Heart left ventricle (tissue), 16 donors: ENCODE measurements at places on chromosomes 1 and 21. TPM values are rescaled to one million over a fixed set of nuclear protein-coding genes. Genes with fewer than 3 reads are reported as not detected.

GRCh38 chr1:3483801-3484444, 29.5 kb downstream of the ARHGEF16 start:
- H3K4me1 ChIP-seq: no peaks in the 10 kb centered on the region
- H3K4me3 ChIP-seq: no peak overlapping the region
- no peak for DNase-seq
- H3K27ac ChIP-seq: no peak overlapping the region

GRCh38 chr1:232440325-232441035, 189.5 kb downstream of the SIPA1L2 start:
- H3K4me3 ChIP-seq: no peak overlapping the region
- no peaks in the 10 kb centered on the region for H3K27me3 ChIP-seq
- peaks cover 80% of the 10 kb centered on the region for H3K36me3 ChIP-seq
- DNase-seq: no peak
- H3K4me1 ChIP-seq: peaks cover 8% of the 10 kb centered on the region

DNA sequence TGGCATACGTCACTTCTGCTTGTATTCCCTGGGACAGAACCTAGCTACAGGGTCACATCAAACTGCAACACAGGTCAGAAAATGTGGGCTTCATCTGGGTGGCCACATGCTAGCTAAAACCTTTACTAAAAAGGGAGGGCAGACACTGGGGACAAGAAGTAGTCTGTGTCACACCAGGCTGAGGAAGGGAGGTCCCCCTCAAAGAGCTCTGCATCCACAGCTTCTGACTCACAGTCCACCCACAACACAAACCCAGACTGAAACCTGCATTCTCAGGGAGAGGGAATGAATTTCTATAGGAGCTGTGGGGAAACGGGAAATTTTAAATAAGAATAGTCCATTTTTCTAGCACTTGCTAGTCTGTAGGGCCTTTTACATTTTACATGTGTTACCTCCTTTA, 16.2 kb downstream of the OLIG2 start:
- H3K27me3 ChIP-seq: peaks cover 15% of the 10 kb centered on the region
- H3K4me1 ChIP-seq: no peaks in the 10 kb centered on the region
- no peak overlapping the region for H3K27ac ChIP-seq
- DNase-seq: no peak
- no peaks in the 10 kb centered on the region for H3K36me3 ChIP-seq
- H3K4me3 ChIP-seq: no peak overlapping the region

The EPHB2 gene
- total RNA-seq: 0.95 TPM

GRCh38 chr1:116579259-116579875, 8.5 kb upstream of the CD58 start:
- no peak for DNase-seq
- H3K36me3 ChIP-seq: peaks cover 6% of the 10 kb centered on the region
- H3K4me1 ChIP-seq: peaks cover 27% of the 10 kb centered on the region
